ENCODE measurements at places on chromosomes 6 and 20. TPM values are rescaled to one million over a fixed set of nuclear protein-coding genes. Genes with fewer than 3 reads are reported as not detected.

- DNase-seq, result no peak
- H3K4me1 ChIP-seq, result no peaks in the 10 kb centered on the region
- H3K27ac ChIP-seq, result no peak overlapping the region
- no peaks in the 10 kb centered on the region for H3K27me3 ChIP-seq
- no peak overlapping the region for H3K4me3 ChIP-seq
These were observed 448.9 kb upstream of the MANEA start for GRCh38 chr6:95128439-95128838.

DNA sequence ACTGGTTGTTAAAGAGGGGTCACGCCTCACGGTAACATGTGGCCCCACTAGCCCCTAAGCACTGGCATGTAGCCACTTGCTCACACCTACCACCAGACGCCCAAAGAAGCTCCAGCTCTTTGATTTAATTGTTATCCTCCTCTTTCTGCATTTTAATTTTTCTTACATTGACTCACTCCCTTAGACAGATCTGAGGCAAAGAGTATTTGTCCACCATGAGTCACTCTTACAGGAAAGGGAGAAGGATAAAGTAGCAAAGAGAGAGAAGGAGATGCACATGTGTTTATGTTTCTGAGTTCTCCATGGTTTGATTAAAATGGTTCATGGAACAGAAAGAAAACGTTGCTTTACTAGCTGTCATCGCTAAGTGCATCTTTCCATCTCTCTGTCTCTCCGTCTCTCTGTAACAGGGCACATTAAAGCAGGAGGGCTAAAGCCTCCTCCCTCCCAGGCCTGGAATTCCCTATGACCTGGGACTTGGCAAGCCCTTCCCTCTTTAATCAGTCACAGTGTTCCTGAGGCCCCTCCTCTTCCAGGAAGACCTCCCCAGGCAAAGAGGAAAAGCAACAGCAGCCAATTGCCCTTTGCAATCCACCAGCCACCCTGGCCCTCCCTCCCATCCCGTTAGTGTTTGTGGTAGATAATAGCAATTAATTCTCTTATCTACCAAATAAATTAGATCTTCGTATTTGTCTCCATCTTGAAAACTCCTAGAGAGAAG lies 112.8 kb upstream of the TSHZ2 start:
- H3K4me3 ChIP-seq, result no peak overlapping the region
- no peaks in the 10 kb centered on the region for H3K4me1 ChIP-seq
- H3K27ac ChIP-seq, result no peak overlapping the region
- H3K36me3 ChIP-seq, result no peaks in the 10 kb centered on the region
- no peaks in the 10 kb centered on the region for H3K27me3 ChIP-seq
- no peak for DNase-seq

GRCh38 chr20:47392721-47393073 lies 36.2 kb upstream of the ZMYND8 start:
- no peaks in the 10 kb centered on the region for H3K27me3 ChIP-seq
- no peak overlapping the region for H3K27ac ChIP-seq
- no peak for DNase-seq
- H3K36me3 ChIP-seq, result no peaks in the 10 kb centered on the region
- no peaks in the 10 kb centered on the region for H3K4me1 ChIP-seq
- no peak overlapping the region for H3K4me3 ChIP-seq

DNA sequence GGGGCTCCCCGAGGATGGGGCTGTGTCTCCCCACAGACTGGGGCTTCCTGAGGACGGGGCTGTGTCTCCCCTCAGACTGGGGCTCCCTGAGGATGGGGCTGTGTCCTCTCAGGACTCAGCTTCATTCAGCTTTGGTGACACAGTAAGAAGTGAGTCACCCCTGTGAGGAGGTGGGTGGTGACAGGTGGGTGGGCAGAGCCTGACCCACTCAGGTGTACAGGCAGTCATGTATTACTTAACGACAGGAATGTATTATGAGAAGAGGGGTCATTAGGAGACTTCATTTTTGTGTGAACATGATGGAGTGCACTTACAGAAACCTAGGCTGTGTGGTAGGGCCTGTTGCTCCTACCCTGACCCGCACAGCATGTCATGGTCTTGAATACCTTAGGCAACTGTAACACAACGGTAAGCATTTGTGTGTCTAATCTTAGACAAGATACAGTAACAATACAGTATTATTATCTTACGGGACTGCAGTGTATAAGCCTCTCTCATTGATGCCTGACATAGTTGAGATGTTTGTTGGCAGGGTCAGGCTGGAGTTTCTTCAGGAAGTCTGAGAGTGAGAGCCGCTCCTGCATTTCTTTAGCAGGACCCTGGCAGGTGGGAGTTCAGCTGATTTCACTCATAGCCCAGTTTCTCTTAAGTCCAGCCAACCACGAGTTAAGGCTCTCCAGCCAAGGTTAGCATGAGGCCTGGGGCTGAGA lies 10.9 kb upstream of the PGC start:
- DNase-seq, result no peak
- no peaks in the 10 kb centered on the region for H3K4me1 ChIP-seq
- H3K27me3 ChIP-seq, result no peaks in the 10 kb centered on the region

The MOCS1 gene
- total RNA-seq, result 9.6 TPM
